ENCODE measurements at places on chromosomes 3 and 15.
A peak's percentile ranks its signal among the peaks of the same experiment; 100 is the strongest.

GRCh38 chr15:52080706-52081392, 31.7 kb downstream of the BCL2L10 start:
- no peak for DNase-seq

DNA sequence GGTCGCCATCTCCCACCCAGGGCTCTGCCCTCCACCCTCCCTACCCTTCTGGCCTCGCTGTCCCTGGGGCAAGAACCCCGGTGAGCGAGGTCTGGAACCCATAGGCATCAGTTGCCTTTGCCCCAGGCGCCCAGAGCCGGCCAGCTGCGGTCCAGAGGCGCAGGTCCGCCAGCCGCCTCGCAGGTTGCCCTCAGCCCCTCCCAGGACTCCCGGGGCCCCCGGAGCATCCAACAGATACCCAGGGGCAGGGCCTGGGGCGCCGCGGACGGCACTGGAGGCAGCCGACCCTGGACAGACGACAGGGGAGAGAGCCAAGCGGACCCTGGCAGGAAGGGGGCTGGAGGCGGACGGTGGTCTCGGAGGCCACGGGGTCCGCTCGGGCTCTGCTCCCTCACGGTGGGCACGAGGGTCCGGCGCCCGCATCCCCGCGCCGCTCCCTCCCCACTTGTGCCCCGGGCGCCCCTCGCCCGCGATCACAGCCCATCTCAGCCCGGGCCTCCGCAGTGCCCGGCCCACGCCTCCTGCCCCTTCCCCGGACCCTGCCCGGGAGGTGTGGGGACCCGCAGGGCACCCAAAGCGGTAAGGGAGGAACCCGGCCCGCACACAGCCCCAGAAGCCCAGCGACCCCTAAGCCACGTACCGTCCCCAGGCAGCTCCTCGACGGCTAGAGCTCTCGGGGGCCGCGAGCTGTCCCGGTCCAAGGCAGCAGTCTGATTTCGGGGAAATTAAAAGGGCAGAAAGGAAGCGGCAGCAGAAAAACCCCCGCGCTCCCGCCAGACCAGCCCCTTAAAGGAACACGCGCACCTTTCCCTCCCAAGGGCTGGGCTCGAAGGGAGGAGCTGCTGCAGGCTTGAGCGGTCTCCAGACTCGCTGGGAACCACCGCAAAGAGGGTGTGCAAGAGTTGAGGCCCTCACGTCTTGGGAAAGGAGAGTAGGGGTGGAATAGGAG, at the start of gene HAPLN3:
TSS of gene HAPLN3 (minus strand) at position 726 of the 949 bp plus-strand sequence. CDS start 8,246 bp downstream, outside the sequence.
- peak; percentile 27 for DNase-seq

GRCh38 chr3:45051685-45052084, 25.6 kb downstream of the CLEC3B start:
- no peak for DNase-seq

DNA sequence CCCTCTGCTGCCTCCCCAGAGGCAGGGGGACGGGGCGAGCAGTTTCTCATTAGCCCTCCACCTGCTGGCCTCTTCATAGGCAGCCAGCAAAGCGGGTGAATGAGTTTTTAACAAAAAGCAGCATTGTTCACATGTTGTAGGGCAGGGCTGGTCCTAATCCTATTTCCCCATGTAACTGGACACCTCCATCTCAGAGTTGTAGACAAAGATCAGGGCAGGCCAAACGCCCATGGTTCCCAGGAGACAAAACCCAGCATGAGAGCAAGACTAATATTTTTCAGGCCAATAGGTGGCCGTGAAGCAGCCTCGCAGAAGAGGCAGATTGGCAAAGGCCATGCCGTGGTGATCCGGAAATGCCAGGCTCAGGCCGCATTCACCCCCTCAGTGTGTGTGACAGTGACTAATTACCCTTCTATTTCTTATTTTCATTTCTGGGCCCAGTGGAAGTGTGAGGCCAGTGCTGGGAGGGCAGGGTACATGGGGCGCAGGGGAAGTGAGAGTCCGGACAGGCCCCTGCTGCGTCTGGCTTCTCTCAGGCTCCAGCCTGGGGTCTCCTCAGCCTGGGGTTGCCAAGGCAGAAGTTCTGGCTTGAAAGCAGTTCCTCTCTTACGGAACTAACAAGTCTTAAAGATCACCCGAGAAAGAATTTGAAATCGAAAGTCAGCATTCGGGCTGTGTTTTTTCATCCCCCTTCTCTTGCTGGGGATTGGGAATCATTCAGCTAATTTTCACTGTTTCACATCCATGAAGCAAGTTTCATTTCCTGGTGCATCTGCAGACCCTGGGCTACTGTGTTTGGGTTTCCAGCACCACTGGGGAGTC, 64.8 kb downstream of the BOC start:
- no peak for DNase-seq

- DNase-seq, result no peak
Measured at GRCh38 chr15:44427756-44428724, 611 bp downstream of the CTDSPL2 start.

DNA sequence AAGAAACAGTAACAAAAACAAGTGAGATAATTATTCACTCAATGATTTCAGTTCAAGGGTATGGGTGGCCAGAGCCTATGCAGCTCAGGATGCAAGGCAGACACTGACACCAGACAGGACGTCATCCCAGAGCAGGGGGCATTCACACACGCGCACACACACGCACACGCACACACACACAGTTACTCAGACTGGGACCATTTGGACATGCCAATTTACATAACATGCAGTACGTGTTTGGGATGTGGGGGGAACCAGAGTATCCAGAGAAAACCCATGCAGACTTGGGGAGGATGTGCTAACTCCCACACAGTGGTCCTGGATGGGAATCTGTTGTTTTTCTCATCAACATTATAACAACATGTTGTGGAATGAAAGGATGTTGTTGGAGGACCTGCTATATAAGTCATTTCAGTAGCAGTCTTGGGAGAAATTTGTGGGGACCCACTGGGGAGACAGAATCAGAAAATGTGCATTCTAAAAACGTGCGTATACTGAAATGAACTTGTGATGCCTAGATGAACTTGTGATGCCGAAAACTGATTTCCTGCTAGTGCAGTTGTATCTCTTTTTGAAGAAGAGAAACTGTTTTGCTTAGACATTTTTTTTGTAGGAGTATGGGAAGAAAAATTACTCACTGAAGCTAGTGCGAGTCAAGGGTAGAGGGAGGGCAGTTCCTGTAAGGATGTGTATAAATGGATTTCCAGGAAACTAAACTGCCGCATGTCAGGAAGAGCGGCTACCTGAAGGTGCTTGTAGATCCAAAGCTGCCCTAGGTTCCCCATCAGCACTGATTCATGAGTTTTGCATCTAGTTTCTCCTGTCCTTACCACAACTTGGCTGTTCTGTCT, 25.2 kb downstream of the CD200 start:
- DNase-seq, result no peak

GRCh38 chr3:138829097-138829496, 5.6 kb downstream of the PIK3CB start:
- DNase-seq, result no peak

DNA sequence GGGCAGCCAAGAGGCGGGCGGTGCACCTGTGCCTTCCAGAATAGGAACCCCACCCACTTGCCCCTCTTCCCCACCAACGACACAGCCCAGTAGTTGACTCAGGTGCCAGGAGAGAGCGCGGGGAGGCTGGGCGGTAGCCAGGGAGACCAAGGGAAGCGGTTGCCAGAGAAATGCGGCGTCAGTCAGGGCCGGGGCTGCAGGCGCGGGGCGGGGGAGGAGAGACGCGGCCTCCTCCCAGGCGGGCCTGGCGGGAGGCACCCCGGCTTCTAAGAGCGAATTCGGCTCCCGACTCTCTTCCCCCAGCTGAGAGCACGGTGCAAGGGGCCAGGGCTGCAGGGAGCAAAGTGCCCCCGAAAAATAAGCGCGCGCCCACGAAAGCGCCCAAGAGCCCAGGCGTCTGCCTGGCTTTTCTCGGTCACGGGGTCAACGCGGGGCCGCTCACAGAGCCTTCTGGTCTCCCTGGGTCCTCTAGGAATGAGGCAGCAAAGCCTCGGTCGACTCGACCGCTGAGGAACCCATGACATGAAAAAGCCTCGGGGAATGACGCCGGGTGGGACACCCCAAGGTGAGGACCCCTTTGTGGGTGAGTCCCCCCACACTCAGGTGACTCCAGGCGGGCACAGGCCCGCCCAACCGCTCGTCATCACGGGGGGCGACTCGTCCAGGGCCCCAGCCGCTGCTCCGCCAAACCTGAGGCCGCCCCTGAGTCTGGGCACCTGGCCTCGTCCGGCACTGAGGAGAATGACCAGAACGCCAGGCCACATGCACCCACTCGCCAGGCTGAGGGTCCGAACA, 716 bp downstream of the CPEB1 start:
- DNase-seq, result no peak

Measured in stimulated activated CD8-positive, alpha-beta memory T cell treated with anti-CD3 and anti-CD28 coated beads, Interleukin-4, amount 100 ng/mL, for 1 hour (primary cell).